Thyroid gland (tissue), 4 donors: ENCODE measurements at places on chromosomes 6 and 20. TPM values are rescaled to one million over a fixed set of nuclear protein-coding genes. Genes with fewer than 3 reads are reported as not detected.

- no peak for DNase-seq
- H3K36me3 ChIP-seq: peaks cover 4% of the 10 kb centered on the region
- no peak overlapping the region for H3K4me3 ChIP-seq
Observed at GRCh38 chr6:129592516-129593232, 117.3 kb downstream of the ARHGAP18 start.

The FGD2 gene
- 14.9 TPM for total RNA-seq

- no peak for DNase-seq
- no peak overlapping the region for H3K27ac ChIP-seq
- H3K27me3 ChIP-seq: no peaks in the 10 kb centered on the region
Observed at GRCh38 chr20:58466729-58467571, 48.2 kb downstream of the APCDD1L start.

The NR2E1 gene
- not detected for total RNA-seq

- no peaks in the 10 kb centered on the region for H3K4me1 ChIP-seq
- no peak overlapping the region for H3K4me3 ChIP-seq
- no peak overlapping the region for H3K27ac ChIP-seq
- no peaks in the 10 kb centered on the region for H3K36me3 ChIP-seq
- H3K27me3 ChIP-seq: no peaks in the 10 kb centered on the region
Observed at GRCh38 chr6:90021711-90022110, 127.4 kb downstream of the GJA10 start.

The HLA-DMB gene
- total RNA-seq: 82.9 TPM

DNA sequence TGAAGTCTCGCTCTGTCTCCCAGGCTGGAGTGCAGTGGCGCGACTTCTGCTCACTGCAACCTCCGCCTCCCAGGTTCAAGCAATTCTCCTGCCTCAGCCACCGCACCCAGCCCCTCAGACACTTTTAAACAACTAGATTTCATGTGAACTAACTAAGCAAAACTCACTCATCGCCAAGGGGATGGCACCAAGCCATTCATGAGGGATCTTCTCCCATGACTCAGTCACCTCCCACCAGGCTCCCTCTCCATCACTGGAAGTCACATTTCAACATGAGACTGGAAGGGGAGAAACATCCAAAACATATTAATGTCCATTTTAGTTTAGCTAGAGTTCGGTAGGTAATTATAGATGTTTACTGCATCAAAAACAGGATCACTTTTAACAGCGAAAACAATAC is 95.9 kb upstream of the PRL start:
- DNase-seq: no peak
- no peak overlapping the region for H3K4me3 ChIP-seq
- no peaks in the 10 kb centered on the region for H3K36me3 ChIP-seq
- H3K27ac ChIP-seq: no peak overlapping the region

- H3K4me1 ChIP-seq: no peaks in the 10 kb centered on the region
- no peak overlapping the region for H3K27ac ChIP-seq
- no peak overlapping the region for H3K4me3 ChIP-seq
- no peak for DNase-seq
- H3K27me3 ChIP-seq: no peaks in the 10 kb centered on the region
Observed at GRCh38 chr6:50062051-50062450, 12.3 kb upstream of the DEFB112 start.
